ENCODE measurements at places on chromosomes 13 and 19.

GRCh38 chr13:28753208-28753892 lies 34.6 kb upstream of the SLC46A3 start:
- DNase-seq = no peak

DNA sequence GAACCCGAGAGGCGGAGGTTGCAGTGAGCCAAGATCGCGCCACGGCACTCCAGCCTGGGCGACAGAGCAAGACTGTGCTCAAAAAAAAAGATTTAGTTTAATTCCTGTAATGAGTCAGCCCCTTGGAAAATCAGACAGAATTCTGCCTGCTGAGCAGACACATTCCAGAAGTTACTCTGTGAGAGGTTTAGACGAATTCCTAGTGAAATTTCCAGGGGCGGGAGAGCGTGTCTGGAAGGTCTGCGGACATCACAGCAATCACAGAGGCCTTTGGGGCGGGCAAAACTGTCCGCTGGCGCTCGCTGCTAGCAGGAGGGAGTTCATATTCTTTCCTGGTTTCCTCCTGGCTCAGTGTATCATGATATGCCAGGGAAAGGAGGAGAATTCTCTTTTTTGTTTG lies 17.5 kb downstream of the MISP start:
- no peak for DNase-seq

DNA sequence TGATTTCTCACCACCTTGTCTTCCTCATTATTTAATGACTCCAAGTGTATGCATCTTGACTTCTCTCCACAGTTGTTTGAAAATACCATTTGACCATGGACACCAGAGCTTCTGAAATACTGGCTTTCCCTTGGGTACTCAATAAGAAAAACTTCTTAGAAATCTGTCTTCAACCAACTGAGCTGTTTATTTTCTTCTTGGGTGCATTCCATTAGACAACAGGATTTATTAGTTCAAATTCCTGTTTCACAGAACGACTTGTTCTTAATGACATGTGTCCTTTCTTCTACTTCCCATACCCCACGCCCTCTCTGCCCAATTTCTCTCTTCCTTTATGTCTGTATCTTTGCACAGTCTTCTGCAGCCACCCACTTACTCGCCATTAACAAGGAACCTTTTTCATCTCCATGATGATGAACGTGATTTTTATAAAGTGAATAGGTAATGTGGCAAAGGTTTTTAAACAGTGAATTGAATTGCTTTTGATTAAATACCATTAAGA lies 11.3 kb upstream of the ITM2B start:
- no peak for DNase-seq

DNA sequence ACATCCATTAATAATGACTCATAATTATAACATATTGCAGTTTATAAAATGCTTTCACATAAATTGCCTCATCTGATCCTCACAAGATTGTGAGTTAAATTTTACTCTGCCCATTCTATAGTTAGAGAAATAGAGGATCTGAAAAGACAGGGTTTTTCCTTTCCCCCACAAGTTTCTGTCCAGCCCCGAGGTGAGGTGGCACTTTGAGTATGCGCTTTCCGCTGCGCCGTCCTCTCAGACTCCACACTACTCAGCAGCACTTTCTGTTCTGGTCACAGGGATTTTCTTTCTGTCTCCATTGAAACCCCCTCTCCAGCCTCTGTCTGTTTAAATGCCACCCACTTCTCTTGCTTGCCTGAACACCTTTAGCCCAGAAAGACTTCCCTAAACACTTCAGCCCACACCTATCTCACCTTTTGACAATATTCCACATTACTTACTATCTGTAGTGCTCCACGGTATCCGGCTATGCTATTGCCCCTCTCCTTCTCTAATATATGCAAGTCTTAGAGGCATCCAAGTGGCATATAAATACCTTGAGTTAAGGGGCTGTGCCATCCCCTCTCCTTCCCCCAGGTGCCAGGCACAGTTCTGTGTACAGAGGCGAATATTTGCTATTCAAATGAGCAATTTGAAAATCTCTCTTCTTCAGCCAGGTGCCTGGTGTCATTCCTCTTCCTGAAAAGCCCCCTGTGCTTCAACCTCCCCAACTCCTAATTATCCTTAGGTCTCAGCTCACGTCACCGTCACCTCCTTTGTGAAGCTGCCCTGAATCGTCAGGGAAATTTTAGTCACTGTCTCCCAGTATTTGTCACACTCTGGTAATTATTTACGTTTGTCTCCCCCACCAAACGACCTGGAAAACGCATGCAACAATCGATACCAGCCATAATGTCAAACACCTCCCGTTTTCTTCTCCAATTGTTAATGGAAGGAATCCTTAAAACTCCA lies 268.7 kb downstream of the NHLRC3 start:
- DNase-seq = no peak

DNA sequence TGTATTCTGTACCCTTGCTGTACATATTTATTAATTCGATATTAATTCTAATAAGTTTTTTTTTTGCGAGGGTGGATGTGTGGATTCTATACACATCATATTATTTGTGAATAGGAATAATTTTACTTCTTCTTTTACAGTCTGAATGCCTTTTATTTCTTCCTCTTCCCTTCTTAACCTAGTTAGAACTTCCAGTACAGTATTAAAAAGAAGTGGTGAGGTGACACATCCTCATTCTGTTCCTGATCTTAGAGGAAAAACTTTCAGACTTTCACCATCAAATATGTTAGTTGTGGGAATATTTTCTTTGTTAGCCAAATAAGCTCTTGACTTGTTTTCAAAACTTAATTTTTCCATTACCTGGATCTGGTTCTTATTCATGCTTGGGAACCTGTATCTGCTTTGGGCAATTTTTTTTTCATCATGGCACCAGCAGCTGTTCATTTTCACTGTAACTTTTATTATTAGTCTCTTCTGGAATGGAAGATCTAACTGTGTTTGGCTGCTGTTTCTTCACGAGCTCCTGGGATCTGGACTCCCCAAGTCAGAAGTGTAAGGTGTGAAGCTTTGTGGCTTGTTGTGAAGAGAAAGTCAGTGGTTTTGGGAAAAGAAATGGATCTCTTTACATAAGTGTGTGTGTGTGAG lies 33.1 kb downstream of the RGCC start:
- no peak for DNase-seq

- no peak for DNase-seq
These were observed 176.9 kb downstream of the SHISA2 start for GRCh38 chr13:25874907-25875306.

DNA sequence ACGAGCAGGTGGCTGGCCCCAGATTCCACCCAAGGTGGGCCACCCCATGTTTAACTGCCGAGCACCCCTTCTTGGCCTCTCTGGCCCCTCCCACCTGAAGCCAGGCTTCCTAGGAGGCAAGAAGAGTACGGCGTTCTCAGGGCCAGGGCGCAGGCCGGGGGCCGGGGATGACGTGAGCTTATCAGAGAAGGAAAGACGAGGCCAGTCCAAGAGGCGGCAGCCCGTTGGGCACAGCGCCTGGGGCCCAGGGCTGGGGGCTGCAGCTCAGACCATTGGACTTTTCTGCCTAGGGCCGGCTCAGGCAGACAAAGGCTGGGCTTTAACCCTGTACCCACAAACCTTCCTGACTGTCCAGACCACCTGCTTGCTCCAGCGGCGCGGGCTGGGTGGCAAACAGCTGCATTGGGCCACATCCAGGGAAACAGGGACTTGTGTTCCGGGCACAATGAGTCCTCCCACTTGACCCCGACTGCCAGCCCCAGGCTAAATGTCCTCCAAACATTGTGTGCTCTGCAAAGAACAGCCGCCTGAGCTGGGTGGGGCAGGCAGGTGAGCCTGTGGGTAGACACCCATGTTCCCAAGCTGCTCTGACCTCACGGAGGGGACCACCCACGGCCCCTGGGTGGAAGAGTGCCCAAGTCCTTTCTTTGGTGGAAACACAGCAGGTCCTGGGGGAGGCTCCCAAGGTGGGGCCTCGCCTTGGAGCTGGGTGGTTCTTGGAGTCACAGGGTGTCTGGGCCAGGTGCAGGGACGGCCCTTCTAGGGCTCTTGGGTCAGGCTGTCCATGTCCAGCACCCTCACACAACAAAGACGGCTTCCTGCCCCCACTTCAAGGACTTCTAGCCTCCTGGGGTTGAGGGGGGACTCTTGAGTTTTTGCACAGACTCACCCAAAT lies 21.9 kb downstream of the COMP start:
- DNase-seq = no peak

DNA sequence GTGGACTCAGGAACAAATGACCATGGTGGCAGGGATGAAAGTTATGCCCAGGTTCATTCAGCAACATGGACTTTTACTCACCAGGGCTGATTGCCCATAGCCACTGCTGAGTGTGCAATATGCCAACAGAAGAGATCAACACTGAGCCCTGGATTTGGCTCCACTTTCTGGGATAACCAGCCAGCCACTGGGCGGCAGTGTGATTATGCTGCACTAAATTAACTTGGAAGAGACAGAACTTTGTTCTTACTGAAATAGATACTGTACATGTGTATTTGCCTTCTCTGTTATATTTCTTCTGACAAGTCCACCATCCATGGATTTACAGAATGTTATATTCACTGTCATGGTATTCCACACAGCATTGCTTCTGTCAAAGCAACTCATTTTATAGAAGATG lies 257.4 kb downstream of the TDRD3 start:
- DNase-seq = no peak

GRCh38 chr19:11767633-11768133 lies 883 bp downstream of the ZNF441 start:
- no peak for DNase-seq

- DNase-seq = no peak
These were observed 4.9 kb upstream of the HSPH1 start for GRCh38 chr13:31166591-31166990.

GRCh38 chr13:112784811-112785482 lies 95.1 kb downstream of the ATP11A start:
- DNase-seq = no peak

DNA sequence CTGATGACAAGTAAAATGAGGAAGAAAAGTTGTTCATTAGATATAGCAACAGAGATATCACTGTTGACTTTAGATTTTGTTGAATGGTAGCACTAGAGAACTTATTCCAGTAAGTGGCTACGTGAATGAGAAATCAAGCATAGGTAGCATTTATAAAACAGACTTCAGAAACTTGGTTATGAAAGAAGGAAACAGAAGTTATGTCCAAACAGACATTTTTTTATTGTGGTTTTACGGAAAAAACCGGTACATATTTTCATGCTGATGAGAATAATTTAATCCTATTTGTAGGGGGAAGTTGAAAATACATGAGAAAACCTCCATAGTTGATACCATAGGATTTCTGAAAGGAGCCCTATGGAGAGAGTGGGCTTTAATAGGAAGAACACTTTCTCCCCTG lies 325.7 kb upstream of the SLC10A2 start:
- DNase-seq = no peak

- no peak for DNase-seq
These were observed 5.3 kb downstream of the CARM1 start for GRCh38 chr19:10876459-10877240.

- DNase-seq = no peak
These were observed 15.2 kb upstream of the THSD1 start for GRCh38 chr13:52421216-52421615.

DNA sequence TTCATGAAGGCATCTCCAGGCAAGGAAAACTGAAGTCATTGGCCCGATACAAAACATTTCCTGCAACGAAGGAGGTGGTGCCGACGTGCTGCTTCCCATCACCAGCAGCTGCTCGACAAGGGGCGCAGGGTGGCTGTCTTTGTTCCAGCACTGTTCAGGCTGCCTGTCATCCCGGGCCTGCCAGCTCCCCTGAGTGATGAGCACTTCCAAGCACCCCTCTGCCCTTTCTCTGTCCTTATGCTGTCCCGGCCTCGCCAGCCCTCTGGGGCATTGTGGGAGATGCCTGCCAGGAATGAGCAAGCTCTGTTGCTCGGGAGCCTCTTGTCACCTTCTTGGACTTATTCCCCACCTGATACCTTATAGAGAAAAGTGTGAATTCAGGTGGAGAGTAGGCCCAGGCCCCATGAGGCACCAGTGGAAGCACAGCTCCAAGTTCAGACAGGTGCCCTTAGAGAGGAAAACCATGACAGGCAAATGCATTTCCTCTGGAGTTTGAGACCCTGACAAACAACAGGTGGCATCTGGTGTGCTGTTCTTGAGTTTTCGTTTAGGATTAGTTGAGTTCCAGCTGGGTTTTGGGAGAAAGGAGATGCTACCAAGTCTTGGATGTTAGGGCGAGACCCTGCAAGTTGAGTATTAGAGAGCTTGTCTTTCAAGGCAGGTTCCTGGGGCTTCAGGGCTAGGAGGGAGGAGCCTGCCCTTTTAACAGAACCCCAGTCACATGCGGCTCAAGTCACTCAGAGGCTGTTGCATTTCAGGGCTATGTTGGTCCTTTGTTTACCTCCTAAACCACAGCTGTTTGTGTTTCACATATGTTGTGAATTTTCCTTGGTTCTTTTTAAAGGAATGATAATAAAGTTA lies 21.4 kb downstream of the BBC3 start:
- no peak for DNase-seq

DNA sequence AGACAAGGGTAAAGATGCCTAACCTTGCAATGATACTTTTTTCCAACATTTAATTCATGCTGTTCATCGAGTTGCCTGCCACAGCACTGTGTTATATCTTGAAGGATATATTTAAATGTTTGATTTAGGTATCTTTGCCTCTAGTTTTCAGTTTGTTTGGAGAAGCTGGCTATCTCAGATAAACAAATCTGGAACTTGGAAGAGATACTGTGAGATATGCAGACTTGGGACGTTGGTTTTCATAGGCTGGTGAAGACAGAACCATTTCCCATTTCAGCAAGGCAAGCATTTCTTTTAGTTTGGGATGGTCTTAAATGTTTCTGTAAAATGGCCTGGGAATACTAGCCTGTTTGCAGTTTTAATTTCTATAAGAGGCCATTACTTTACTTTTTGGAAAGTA lies 3.3 kb downstream of the RNASEH2B start:
- DNase-seq = no peak

DNA sequence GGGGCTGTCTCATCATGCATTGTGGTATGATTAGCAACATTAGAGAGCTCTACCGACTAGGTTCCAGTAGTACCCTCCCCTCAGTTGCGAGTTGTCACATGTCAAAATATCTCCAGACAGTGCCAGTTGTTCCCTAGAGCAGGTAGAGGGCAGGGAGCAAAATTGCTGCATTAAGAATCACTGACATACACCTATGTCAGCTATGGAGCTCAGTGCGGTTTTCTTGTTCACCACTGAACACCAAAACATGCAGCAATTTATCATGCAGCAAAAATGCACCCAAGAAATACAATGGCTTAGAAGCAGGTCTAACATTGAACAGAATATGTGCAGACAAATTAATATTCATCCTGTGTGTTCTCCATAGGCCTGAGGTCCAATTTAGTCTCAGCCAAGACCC lies 186.9 kb upstream of the STARD13 start:
- no peak for DNase-seq

- DNase-seq = no peak
These were observed 410 bp downstream of the PIN1 start for GRCh38 chr19:9835507-9835949.

DNA sequence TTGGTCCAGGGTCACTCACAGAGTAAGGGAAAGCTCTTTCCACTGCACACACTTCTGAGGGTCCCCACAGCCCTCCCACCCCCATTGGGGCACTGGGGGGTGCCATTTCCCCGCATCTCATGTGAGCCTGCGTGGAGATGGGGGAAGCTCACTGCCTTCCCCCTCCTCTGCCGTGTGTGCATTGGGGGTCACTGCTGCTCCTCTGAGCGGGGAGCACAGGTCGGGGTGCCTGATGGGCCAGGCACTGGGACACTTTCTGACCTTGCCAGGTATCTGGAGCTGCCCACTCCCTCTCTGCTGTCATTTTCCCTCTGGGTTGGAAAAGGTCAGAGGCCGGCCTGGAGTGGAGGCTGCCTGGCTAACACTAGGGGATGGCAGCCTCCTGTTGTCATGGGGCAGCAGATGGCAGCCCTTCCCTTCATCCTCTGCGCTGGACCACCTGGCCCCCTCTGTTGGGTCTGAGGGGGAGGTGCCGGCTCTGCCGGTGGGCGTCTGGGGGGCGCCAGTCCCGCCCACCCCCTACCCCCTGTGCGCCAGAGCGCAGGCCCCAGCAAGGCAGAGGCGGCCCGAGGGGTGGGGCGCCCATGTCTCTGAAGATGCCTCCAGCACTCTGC lies 9.1 kb downstream of the SSBP4 start:
- DNase-seq = no peak
